Forelimb muscle (tissue), 1 donor: ENCODE measurements at places on chromosomes 13 and 19. TPM values are rescaled to one million over a fixed set of nuclear protein-coding genes. Genes with fewer than 3 reads are reported as not detected.

C1QTNF9 gene
- polyA plus RNA-seq, result 4.9 TPM

NPAS1 gene
- polyA plus RNA-seq, result 1.3 TPM

REX1BD gene
- polyA plus RNA-seq, result 33.4 TPM

DNA sequence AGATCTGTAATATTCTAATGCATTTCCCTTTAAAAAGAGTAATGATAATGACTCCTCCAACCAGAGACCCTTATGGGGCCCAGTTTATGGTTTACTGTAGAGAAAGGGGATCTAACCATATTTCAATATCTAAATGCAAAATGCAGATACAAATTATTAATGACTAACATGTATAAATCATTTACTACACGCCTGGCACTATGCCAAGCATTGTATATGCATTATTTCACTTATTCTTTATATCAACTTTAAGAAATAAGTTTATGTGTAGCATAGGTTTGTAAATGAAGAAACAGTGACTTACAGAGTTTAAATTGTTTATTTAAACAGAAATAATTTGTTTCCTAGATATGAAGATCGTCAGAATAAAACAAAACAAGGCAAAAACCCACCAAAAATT, 86.2 kb upstream of the SCEL start:
- DNase-seq, result no peak

GRCh38 chr19:29495901-29496441, 29.8 kb upstream of the VSTM2B start:
- DNase-seq, result no peak

- DNase-seq, result no peak
Measured at GRCh38 chr13:21557995-21558394, 46.0 kb downstream of the MICU2 start.

DNA sequence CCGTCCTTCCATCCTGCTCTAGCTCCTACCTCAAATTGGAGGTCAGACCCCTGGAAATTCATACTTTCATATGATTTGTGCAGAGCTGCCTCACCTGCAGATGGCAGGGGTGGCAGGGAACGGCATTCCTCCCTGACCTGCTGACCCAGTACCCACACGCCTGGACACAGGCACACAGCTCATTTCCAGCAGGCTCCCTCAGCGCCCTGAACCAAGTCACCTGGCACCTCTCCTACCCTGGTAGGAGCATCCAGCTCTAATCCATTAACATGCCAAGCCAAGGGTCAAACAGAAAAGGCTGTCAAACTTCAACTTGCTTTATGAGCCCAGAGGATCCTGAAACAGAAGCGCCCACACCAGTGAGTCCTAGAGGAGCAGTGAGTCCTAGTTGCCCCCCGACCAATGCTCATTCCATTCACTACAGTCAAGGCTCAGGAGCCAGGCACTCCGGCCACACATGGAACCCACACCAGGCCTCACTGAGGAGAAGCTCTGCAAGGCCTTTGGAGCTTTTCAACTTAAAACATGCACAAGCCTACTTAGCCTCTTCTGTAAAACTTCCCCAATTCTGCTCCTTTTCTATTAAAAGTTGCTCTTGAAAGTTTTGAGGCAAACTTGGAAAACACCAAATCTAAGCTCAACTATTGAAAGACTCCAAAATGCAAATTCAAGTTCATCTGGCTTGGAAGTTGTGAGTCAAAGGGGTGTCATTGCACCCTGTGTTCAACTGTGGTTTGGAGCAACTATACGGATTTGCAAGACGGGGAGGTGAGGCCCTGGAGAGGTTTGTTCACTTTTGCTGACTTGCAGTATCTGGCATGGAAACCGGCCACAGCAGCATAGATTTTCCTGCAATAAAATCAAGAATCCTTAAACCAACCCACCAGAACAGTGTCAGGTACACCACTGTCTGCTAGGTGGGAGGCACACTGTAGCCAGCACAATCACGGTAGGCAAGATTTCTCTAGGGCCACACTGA, 96.7 kb downstream of the CRYL1 start:
- no peak for DNase-seq

DNA sequence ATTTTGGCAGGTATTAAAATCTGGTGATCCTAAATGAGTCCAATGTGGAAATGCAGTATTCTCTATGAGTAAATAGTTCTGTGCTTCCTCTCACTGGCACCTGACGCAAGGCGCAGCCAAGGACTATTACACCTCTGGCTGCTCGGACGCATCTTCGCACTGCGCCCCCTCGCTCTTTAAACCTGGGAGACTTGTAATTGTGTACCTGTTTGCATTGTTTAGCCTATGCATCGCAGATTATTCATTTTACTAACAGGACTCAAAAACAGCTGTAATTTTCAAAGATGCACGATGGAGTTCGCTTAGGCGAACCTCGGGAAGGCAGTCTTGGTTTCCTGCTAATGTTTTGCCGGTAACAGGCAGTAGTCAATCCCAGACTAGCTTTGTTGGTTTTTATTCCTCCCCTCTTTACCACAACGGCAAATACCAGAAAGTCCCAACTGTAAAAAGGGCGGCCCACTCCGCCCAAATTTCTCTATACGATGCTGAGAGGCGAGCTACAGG, 113.2 kb downstream of the KCNRG start:
- DNase-seq, result no peak

- DNase-seq, result no peak
Measured at GRCh38 chr13:38661010-38661675, 25.7 kb upstream of the FREM2 start.
